Osteocyte (in vitro differentiated cells): ENCODE measurements at places on chromosomes 12 and 14.
A peak's percentile ranks its signal among the peaks of the same experiment; 100 is the strongest.

DNA sequence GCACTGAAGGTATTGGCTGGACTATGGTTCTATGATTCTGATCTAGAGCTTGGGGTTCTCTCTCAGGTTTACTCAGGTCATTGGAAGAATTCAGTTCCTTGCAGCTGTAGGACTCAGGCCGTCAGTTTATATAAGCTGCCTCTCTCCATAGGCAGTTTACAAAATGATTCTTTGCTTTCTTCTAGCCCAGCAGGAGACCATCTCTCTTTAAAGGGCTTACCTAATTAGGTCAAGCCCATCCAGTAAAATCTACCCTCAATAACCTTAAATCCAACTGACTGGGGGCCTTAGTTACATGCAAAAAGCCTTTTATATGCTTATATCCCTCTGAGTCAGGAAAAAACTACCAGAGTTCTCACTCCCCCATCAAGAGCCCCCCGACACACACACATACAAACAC lies 80.5 kb upstream of the GARIN6 start:
- DNase-seq: no peak

GRCh38 chr12:32366714-32367113 lies 32.6 kb upstream of the FGD4 start:
- DNase-seq: no peak

DNA sequence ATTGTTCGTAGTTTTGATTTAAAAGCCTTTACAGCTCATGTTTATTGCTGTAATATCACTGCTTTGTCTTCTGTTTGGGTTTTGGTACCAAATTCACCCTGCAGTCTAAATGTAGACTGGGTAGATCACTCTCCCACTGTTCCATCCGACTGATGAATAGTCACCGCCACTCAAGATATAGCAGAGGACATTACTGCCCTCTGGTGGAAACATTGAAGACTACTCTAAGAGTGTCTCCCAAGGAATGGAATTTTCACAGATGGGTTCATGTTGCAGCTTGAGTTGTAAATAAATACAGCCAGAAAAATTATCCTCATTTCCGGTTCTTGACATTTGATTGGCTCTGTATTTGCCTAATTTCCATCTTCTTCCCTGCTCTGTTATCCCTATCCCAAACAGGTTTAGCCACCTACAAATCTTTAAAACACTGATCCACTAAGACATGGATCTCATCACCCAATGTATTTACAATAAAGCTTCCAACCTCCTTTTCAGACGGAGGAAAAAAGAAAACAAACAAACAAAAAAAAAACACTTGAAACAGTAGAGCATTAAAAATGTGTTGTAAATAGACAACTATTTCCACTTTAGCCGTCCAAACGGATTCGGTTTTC lies 198.3 kb upstream of the CPNE8 start:
- DNase-seq: no peak

- DNase-seq: no peak
Measured at GRCh38 chr14:21087294-21088091, 11.0 kb downstream of the ZNF219 start.

DNA sequence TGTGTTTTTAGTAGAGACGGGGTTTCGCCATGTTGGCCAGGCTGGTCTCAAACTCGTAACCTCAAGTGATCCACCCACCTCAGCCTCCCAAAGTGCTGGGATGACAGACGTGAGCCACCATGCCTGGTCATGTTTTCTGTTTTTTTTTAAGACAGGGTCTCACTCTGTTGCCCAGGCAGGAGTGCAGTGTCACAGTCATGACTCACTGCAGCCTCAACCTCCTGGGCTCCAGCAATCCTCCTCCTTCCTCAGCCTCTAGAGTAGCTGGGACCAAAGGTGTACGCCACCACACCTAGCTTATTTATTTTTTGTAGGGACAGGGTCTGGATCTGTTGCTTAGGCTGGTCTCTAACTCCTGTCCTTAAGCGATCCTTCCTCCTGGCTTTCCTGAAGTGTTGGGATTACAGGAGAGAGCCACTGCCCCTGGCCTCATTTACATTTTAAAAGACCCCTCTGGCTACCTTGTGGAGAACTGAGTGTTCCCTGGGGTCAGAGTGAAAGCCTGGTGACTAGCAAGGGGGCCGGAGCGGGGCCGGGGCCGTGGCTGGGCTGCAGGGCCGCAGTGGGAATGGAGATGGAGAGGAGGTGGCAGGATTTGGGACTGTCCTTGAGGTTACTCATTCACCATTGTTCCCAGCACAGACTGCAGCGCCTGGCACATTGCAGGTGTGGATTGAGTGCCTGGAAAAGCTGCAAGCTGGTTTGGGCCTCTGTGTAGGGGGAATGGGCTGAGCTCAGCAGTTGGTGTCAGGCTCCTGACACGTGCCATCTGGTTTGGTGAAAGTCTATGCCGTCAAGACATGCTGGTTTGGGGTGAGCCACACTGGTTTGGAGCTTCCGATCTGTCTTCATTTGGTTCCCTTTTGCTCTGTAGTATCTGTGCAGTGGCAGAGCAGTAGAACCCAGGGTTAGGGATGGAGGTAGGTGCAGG lies 18.1 kb downstream of the KMT5A start:
- no peak for DNase-seq

GRCh38 chr14:93533842-93534241 lies 103.1 kb downstream of the UNC79 start:
- no peak for DNase-seq

DNA sequence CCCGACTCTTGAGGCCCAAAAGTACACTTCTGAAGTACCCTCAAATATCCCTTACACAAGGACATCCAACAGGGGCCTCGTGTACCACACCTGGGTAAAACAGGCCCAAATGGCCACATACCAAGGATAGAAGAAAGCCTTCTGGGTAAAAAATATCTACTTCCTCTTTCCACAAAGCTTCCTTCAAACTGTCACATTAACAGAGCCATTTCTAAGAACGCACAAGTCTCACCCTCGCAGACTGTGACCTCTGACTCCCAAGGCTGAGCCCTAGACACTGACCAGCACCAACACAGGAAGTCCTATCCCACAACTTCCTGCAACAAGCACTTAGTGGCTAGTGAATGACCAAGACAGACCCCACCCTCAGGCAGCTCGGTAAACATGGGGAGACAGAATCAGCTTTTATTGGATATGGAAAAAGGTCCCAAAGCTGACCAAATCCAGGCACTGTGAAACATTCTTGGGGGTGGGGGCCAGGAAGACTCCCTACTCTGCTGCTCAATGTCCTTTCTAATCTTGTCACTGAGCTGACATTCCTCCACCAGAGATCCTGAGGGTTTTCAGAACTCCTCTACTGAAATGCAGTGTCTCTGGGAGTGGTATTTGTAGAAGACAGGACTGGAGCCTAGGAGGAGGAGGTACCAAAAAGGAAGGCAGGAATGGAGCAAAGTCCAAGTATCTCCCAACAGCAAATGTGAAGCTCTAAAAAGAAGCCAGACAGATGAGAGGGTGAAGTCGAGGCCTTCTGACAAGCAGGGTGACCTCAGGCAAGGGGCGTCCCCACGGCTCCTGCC lies 15.9 kb downstream of the KCTD10 start:
- DNase-seq: no peak

DNA sequence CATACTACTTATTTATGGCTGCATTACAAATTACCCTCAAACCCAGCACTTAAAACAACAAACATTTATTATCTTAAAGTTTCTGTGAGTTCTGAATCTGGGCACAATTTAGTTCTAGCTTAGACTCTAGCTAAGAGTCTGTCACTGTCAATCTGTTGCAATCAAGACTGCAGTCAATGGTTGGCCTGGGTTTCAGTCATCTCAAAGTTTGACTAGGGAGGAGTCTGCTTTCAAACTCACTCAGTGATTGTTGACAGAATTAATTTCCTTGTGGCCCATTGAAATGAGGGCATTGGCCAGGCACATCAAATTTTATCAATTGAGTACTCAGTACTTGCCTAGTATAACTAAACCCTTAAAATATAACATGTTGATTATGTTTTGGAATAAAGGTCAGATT lies 51.6 kb downstream of the ARID2 start:
- DNase-seq: no peak

DNA sequence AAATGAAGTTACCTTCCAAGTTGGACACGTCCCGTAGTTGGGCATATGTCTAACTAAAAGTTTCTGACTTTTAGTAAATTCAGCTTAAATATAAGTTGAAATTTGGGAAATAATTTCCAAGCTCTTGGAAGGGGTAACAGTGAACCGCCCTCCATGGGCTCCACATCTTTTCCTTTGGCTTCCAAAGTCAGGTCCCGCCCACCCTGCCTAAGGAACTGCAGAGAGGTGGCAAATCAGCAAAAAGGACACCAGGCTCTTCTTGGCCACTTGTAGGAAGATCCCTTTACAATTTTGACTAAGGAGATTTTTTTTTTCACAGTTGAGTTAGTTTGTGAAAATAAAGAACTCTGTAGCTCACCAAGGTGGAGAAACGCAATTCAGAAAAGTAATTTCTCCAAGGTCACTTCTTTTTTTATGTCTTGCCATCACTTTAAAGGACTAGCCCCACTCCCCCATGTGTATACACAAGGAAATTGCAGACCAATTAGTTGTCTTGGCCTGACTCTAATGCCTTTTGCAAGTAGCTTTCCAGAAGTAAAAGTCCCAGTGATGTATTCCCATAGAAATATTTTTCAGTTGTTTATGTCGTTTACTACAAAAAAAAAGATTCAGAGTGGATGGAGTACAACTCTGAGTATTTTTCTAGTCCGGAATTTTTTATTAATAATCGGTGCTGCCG lies 181.2 kb downstream of the PELI2 start:
- DNase-seq: no peak

DNA sequence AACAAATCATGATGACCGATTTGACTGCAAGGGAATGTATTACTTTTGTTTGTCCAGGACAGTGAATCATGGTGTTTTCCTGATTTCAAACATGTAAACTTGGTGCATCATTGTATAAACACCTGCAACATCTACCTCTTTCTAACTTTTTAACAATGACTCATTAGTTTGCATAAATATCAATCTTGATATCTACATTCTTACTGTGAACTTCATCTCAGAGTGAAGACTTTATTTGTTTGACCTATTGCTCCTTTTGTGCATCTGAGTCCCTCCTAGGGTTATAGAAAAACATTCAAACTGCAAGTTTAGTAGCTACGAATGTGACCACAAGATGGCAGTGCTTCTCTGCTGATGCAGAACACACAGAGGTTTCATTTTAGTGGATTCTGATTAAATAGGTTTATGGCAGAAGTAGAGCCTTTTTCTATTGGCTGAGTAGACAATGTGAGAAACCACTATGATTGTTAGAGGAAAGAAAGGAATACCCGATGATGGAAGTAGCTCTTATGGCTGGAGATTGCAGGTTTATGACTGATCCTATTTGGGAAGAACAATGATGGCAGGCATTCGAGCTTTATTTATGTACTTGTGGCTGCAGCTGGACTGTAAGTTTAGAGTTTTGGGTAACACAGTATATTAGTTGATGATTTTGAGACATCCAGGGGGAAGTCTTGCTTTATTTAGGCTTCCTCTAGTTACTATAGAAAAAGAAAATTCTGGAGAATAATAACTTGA lies 244.2 kb upstream of the OR4E1 start:
- no peak for DNase-seq

- DNase-seq: no peak
Measured at GRCh38 chr12:13436696-13437391, 240.3 kb downstream of the EMP1 start.

GRCh38 chr12:19244312-19244711 lies 114.8 kb downstream of the PLEKHA5 start:
- DNase-seq: no peak

GRCh38 chr14:77264466-77265186 lies 6.4 kb downstream of the NGB start:
- DNase-seq: no peak

GRCh38 chr14:104805326-104805678 lies 4.4 kb downstream of the ZBTB42 start:
- peak; percentile 91 for DNase-seq

DNA sequence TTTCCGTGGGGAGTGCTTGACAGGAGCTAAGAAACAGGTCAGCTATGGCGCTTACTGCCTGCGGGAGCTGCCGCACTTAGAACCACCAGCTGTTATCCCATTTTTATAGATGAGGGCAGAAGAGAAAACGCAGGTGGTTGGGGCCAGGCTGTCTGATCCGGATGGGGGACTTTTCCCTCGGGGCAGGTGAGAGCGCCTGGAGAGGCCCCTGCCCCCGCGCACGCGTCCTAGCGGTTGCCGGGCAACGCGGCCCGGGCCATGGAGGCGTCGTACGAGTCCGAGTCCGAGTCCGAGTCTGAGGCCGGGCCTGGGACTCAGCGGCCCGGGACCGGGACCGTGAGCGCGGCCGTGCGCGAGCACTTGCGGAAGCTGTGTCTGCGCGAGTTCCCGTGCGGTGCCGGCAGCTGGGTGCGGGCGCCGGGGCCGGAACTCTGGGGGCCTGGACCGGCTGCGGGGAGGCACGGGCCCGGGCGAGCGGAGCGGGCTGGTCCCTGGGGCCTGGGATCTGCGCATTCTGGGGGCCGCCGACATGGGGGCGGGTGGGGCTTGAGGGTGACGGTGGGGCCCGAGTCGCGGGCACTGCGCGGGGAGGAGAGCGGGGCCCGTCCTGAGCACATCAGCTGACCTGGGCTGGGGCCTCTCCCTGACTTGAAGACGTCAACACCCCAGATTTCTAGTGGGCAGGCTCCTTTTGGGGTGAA lies at the start of gene LRRC43:
Gene LRRC43, plus strand, starts transcription at position 237 of the 701 bp plus-strand sequence. Its CDS starts 22 bp downstream, at position 259.
- DNase-seq: no peak

- no peak for DNase-seq
Measured at GRCh38 chr12:121175383-121176119, 34.4 kb upstream of the P2RX4 start.

DNA sequence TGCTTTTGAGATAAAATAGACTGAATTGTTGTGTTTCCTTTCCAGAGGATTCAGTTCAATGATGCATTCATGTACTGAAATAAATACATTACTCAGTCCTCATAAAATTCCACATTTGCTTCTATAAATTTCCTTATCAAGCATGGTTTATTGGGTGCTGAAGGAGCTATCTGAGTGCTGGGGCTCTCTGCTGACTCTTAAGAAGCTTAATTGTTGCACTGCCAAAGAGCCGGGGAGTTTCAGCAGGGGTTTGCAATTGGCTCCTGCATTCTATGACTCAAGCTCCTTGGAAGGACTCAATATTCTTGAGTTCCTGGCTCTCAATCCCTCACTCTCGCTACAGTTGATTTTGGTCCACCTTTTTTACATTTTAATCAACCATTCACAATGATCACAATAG lies 69.8 kb upstream of the PYGL start:
- no peak for DNase-seq

- DNase-seq: no peak
Measured at GRCh38 chr12:43198608-43199007, 353.4 kb downstream of the ADAMTS20 start.

GRCh38 chr12:93135286-93136239 lies 206.5 kb upstream of the EEA1 start:
- DNase-seq: no peak

GRCh38 chr12:103100257-103100831 lies 142.9 kb downstream of the ASCL1 start:
- DNase-seq: no peak

- no peak for DNase-seq
Measured at GRCh38 chr12:102029141-102029540, 32.6 kb downstream of the WASHC3 start.

GRCh38 chr12:111768159-111768895 lies 1.6 kb downstream of the ALDH2 start:
- DNase-seq: no peak
